ENCODE measurements at places on chromosomes 6 and 20. TPM values are rescaled to one million over a fixed set of nuclear protein-coding genes. Genes with fewer than 3 reads are reported as not detected.

DNA sequence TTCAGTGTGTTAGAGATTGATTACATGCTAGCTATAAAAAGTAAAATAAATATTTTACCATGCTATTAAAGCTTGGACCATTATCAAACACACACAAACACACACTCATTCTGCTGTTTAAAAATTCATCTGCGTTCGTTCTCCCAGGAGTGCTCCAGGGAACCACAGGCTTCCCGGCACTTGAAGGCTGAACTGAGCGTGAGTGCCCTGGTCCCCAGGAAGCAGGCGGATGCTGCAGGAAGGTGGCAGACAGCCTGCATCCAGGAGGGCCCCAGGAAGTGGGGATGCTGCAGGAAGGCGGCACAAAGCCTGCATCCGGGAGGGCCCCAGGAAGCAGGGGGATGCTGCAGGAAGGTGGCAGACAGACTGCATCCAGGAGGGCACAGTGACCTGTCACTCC lies 147.2 kb upstream of the SNX9 start:
- no peak for DNase-seq

- no peak for DNase-seq
Measured at GRCh38 chr6:139721954-139722353, 347.5 kb upstream of the CITED2 start.

- DNase-seq = no peak
Measured at GRCh38 chr6:145564553-145564952, 170.8 kb downstream of the EPM2A start.

- no peak for DNase-seq
Measured at GRCh38 chr6:117267766-117268534, 2.6 kb downstream of the VGLL2 start.

- DNase-seq = peak; percentile 49
Measured at GRCh38 chr6:42428326-42429041, 23.2 kb downstream of the TRERF1 start.

- DNase-seq = no peak
Measured at GRCh38 chr6:92715991-92716390, 703.4 kb downstream of the EPHA7 start.

DNA sequence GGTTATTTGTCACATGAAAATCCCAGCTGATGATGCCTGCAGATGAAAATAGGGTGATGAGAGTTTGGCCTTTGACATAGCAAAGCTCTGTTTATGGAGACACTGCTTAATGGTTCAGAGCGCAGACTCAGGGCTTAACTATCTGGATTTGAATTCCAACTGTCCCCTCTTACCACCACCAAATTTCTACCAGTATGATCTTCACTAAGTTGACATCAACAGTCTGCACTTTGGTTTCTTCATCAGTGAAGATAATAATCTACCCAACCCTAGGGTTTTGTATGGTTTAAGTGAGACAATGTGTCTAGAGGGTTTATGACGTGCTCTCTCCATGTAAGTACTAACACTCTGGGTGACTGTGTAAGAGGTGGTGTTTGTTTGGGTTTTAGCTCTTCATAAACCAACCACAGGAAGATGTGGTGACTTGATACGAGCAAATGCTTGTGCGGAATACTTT lies 151.4 kb upstream of the TNFAIP3 start:
- DNase-seq = peak; percentile 43

DNA sequence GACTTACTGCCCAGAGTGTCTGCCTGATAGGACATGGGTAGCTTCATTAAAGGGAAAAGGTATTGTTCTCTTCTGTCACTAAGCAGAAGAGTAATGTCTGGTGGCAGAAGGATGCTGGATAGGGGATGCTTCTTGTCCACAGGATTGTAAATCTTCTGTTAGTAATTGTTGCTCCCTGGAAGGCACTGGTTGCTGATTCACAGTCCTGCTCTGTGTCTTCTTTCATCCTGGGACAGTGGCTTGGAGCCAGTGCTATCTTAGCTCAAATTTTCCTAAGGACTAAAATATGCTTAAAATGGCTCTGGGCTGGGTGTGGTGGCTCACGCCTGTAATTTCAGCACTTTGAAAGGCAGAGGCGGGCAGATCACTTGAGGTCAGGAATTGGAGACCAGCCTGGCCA lies 48.0 kb downstream of the SYTL3 start:
- no peak for DNase-seq

- no peak for DNase-seq
Measured at GRCh38 chr6:18101271-18101670, 21.2 kb downstream of the NHLRC1 start.

DNA sequence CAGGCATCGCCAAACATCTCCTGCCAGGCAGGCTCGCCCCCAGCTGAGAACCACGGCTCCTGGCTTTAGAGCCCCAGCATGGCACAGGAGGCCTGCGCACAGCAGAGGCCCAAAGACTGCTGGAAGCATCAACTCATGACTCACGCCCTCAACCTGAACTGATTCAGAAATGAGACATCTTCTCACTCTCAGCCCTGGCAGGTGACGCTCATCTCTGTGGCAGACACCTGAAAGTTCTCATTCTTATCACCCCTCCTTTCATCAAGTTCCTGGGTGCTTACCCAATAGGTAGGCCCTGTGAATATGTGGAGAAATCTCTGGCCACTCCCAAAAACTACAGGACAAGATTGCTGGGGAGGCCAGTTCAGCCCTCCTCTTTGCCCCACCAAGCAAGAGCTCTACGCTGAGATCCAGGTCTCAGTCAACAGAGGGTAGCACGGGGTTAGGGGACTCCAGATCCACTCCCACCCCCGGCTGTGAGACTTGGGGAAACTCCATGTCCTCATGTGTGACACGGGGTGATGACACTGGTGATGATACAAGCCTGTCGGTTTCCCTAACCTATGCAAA lies 11.3 kb downstream of the NFATC2 start:
- peak; percentile 75 for DNase-seq

DNA sequence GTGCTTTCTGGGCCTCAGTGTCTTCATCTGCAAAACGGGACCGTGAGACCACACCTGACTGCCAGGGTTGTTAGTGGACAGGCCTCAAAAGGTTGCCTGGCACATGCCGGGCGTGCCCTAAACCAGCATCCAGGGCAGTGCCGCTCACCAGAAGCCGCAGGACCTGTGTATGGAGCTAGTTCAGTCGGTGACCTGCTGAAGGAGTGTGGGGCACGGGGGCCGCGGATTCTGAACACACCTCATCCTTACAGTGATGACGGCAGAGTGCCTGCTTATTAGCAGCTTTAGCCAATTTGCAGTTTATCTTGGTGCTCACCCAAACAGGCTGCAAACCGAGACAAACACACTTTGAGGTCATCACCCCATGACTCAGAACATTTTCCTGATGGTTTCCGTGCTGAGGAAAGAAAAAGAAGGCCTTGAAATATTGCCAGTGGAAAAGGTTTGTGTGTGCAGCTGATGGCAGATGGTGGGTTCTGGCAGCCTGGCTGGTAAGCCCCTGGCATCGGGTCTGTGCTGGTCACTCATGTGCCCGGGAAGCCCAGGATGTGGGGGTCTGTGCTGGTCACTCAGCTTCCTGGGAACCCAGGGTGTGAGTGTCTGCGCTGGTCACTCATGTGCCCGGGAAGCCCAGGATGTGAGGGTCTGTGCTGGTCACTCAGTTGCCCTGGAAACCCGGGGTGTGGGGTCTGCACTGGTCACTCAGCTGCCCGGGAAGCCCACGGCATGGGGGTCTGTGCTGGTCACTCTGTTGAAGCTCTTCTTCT lies 153.8 kb downstream of the ERMARD start:
- no peak for DNase-seq

DNA sequence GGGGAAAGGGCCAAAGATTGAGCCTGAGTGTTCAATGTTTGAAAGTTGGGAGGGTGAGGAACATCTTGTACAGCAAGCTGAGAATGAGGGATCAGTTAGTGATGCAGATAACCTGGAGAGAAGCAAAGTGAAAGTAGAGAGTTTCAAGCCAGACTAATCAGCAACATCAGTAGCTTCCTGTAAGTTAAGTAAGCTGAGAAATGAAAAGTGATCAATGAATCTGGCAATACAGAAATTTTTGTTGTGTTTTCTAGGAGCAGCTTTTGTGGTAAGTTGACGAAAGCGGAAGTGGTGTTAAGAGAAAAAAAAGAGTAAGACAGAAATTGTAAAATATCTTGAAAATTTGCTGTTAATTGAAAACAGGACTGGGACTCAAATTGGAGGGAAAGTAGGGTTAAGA lies 855.5 kb upstream of the MAP3K7 start:
- no peak for DNase-seq

DNA sequence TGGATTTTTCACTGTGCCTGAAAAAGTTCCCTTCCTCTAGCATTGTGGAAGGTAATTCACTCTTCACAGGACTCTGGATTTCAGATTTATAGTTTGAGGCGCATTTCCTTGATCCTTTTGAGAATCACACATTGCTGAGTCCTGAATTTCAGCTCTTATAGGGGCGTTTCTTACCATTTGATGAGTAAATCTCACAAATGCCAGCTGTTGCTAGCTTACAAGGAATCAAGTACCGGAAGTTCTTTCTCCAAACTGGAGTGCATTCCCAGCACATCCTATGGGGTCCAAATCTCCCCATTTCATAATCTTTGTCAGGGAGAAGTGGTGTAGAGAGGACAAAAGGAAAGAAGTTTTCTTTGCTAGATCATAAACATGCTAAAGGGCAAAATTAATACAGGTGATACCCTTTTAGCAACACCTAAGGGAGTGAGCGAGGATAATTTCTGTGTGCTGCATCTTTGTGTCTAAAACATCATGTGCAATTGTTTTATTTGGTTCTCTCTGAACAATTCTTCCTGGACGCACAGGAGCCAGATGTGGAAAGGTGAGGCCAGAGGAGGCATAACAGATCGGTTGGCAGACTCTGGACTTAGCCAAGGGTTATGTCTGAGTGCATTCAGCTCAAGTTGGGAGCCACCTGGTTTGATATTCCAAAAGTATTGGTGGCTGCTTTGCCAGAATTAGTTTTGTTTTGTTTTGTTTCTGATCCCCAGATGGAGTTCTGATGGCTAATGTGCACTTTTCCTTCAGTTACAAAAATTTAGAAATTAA lies 37.4 kb upstream of the EYA2 start:
- no peak for DNase-seq

GRCh38 chr6:76752841-76753240 lies 680.4 kb upstream of the IMPG1 start:
- no peak for DNase-seq

DNA sequence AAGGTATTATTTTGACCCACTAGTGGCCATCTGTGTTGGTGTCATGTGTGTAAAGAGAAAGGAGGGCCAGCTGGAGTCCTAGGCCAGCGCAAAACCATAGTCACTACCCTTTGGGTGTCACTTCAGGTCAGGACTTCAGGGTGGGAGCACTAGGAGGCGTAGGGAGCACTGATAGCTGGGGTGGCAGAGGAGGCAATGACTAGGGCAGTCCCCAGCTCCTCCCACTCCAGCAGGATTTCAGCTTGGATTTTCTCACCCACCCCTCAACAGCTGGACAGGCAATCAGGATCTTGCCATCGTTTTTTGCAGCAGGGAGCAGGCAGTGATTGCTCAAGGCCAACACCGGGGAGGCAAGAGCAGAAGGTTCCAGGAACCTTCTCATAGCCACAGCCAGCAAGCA lies 4.2 kb upstream of the HLA-DOA start:
- DNase-seq = no peak

- DNase-seq = no peak
Measured at GRCh38 chr20:43983904-43984361, 69.3 kb downstream of the TOX2 start.

- no peak for DNase-seq
Measured at GRCh38 chr6:112258642-112259336, 4.4 kb upstream of the LAMA4 start.

DNA sequence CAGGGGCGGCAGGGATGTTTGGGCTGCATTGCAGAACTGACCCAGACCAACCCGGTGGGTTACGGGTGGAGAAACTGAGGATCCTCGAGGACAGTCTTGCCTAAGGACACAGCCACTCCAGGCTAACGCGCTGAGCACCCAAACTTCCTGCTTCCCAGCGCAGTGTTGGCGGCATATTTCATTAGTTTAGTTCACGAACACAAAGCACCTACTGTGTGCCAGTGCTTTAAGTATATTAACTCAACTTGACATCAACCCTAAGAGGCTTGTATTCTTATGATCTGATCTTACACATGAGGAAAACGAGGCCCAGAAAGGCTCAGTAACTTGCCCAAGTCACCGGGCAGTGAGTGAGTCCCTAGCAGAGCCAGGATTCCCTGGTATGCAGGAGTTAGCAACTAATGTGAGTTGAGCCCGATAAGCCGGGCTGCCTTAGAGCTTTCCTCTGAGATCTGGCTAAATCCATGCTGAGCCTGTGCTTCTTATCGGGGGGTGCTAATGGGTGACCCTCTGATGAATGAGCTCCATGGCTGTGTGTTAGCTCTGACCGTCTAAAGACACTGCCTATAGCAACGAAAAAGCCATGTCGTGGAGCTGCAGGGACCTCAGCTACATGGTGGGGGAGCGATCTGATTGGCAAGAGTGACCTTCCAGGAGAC lies 92.7 kb downstream of the CD40 start:
- DNase-seq = no peak

DNA sequence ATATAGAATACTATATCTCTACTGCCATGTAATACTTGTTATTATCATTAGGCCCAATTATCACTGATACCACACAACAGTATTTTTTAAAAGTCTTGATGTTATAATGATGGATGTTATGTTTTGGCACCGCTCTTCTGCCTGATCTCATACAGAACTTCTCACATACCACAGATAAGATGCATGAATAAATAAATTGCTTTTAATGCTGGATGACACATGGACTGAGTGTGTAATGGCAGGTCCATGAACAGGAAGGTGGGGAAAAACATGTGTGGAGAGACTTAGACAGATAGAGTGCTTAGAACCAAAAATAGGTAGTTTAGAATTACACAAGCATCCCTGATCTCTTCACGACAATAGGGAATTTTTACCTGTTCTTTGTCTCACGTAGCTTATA lies 258.4 kb upstream of the MARCKS start:
- DNase-seq = no peak

- DNase-seq = no peak
Measured at GRCh38 chr20:48983423-48984400, 62.2 kb downstream of the ARFGEF2 start.

DNA sequence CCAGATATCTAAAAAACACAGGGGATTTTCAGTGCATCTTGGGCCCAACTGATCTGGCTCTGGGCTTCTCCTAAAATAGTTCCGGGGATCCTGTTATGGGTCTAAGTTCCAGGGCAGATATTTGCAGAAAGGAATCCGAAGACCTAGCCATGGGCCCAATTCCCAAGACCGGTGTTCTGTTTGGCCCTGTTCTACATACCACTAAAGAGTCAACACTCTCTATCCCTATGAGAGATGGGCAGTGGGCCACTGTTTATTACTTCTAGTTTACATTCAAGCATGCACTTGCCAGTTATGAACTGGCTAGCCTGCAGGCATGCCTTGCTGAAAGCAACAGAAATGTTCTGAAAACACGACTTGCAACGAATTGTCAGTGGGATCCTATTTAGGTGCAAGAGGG lies 87.4 kb upstream of the PLCB4 start:
- DNase-seq = no peak

GRCh38 chr6:68711386-68712000 lies 76.4 kb downstream of the ADGRB3 start:
- DNase-seq = no peak

Gene EEF1A2
- total RNA-seq = 2.0 TPM

Gene DLK2
- total RNA-seq = 0.50 TPM

Gene RAB44
- total RNA-seq = 0.15 TPM

Gene TAF11
- total RNA-seq = 28.5 TPM

Gene SUPT3H
- 7.4 TPM for total RNA-seq

Gene RAMACL
- 0.23 TPM for total RNA-seq

Gene SLA2
- 78.6 TPM for total RNA-seq

Gene SASH1
- total RNA-seq = 0.75 TPM

Gene LPA
- total RNA-seq = not detected

Gene MLIP
- not detected for total RNA-seq

Gene DCDC2
- not detected for total RNA-seq

Gene SLC17A4
- not detected for total RNA-seq

Gene RIPOR2
- total RNA-seq = 234 TPM

Gene SALL4
- total RNA-seq = not detected

Measured in activated CD4-positive, alpha-beta memory T cell treated with anti-CD3 and anti-CD28 coated beads, Interleukin-2, amount 10 ng/mL, durations not matched to agents 7 days and 5 days (primary cell).